ENCODE measurements at places on chromosomes 1 and 21. TPM values are rescaled to one million over a fixed set of nuclear protein-coding genes. Genes with fewer than 3 reads are reported as not detected.

The TPRG1L gene
- total RNA-seq, result 16.0 TPM

The CLCNKB gene
- 19.0 TPM for total RNA-seq

The HS2ST1 gene
- 19.0 TPM for total RNA-seq

The SASS6 gene
- total RNA-seq, result 1.8 TPM

The HES4 gene
- 54.4 TPM for total RNA-seq

Measured in cardiac muscle cell (in vitro differentiated cells and primary cell).